AG09309 (cell line): ENCODE measurements at places on chromosomes 16 and 17.

GRCh38 chr17:80443916-80444643, 29.1 kb downstream of the ENDOV start:
- no peak for DNase-seq

GRCh38 chr16:7628981-7629380, 296.3 kb downstream of the RBFOX1 start:
- DNase-seq = no peak

- no peak for DNase-seq
Observed at GRCh38 chr16:6644916-6645315, 687.7 kb upstream of the RBFOX1 start.

GRCh38 chr17:78121801-78122215, 6.7 kb downstream of the TMC6 start:
- no peak for DNase-seq

DNA sequence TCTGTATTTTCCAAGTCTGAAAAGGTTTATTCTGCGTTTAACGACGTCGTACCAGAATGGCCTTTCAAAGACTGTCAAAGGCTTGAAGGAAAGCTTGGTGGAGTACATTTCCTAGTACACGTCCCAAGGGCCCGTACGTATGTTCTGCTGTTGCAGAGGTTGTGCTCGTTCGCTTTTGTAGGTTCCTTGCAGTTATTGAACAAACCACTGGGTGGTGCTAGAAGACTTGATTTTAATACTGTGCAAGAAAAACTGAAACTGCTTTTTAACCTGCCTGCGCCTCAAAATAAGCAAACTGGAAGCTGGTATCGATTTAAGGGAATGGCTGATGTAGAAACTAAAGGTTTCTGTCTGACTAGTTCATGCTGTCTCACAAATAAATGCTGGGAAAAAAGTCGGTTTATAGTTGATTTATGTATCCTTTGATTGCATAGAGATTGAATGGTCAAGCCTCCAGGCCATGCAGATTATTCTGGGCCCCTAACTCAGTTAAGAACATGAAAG, 54.6 kb downstream of the USP10 start:
- peak; percentile 74 for DNase-seq
